ENCODE measurements at places on chromosomes 1 and 21. TPM values are rescaled to one million over a fixed set of nuclear protein-coding genes. Genes with fewer than 3 reads are reported as not detected.

TCP10L gene
- 2.6 TPM for total RNA-seq

FCN3 gene
- total RNA-seq = 20.7 TPM

PTGFRN gene
- total RNA-seq = 119 TPM

OR2AK2 gene
- total RNA-seq = not detected

GPR25 gene
- total RNA-seq = not detected

DNA sequence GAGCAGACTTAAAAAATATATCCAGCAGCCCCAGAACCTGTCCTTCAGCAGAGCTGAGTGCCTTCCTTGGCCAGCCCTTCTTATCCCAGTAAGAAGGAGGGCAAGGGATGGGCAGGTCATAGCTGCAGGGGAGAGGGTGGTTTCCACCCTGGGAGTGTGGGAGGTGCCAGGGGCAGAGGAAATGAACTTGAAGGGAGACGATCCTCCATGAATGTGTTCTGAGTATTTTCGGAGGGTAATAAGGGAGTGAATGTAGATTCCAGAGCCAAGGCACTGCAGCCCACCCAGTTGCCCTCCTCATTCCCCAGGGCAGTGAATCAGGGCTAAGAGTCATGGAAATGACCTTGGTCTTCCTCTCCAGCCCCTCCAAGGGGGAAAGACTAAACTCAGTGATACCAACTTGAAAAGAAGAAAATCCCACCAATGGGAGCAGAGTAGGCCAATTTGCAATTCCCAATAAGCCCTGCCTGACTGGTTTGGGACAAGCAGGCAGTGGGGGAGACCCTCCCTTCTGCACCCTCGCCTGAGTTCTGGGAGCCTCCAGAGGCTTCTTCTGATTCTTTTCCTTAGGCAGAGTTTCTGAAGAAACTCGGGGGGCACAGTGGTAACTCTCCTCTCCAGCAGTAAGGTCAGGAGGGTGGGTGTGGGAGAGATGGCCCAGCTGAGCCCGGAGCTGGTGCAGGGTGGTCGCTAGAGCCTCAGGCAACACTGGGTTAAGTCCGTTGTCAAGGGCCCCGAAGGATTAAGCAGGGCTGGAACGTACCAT, 4.2 kb downstream of the MYOG start:
- DNase-seq = no peak

DNA sequence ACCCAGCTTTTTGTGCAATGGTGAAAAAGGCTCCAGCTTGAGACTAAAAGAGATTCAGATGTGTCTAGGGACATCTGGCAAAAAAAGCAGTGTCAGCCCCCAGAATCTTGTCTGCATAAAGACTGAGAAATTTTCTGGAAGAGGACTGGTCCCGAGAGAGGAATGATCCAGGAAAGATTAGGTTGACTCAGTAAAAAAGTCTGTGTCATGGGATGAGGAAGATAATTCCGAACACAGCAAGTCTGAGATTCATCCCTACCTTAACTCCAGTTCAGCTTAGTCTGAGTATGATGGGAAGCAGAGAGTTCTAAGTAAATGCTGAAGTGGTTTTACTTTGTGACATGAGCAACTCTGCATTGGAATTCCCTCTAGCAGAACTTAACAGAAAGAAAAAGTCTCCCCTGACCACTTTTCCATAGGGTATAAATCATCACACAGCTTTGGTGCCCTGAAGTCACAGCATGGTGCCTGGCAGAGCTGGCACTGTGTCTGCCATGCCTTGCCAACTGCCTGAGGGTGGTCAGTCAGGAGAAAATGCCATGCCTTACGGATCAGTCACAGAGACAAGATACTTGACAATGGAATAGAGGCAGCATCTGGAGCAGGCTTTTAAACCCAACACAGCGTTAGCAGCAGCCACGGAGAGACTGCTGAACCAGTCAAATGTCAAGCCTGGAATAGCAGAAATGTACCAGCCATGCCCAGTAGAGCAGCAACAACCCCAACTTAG, 153.4 kb downstream of the ZC3H11B start:
- no peak for DNase-seq

All from Right ventricle myocardium inferior (tissue), 1 donor.